Activated naive CD4-positive, alpha-beta T cell treated with anti-CD3 and anti-CD28 coated beads, Interleukin-2, amount 10 ng/mL, durations not matched to agents 7 days and 5 days (primary cell): ENCODE measurements at places on chromosomes 3 and 15.
A peak's percentile ranks its signal among the peaks of the same experiment; 100 is the strongest.

- no peak for DNase-seq
Measured at GRCh38 chr15:85587707-85588411, 206.9 kb downstream of the KLHL25 start.

DNA sequence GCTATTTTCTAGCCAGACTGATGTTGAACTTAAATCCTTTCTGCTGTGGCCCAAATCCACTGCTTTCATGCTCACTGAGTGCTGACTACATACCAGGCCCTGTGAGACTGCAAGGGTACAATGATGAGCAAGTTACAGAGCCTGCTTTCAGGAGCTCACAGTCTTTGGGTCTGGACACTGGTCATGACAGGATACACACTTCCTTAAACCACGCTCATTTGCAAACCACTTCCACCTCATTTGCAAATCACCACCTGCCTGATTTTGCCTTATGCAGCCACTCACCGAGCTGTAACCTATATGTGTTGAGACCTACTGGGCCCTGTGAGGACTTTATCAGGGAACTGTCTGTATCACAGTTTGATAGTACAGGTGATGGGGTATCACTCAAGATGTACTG lies 50.2 kb upstream of the LRRC58 start:
- DNase-seq, result no peak

DNA sequence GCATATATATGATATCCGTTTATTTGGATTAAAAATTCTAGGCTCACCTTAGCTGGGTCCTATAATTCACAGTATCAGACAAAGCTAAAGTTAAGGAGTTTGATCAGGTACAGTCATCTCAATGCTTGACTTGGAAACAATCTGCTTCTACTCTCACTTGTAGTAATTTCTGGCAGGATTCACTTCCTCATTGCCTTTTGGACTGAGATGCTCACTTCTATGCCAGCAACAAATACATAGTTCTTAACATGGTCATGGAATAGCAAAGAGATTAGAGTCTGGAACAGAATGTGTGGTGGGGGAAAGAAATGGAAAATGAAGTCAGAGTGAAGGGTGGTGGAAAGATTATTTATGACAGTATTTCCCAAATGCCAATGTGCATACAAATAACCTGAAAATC lies 693.6 kb downstream of the CADM2 start:
- DNase-seq, result no peak

DNA sequence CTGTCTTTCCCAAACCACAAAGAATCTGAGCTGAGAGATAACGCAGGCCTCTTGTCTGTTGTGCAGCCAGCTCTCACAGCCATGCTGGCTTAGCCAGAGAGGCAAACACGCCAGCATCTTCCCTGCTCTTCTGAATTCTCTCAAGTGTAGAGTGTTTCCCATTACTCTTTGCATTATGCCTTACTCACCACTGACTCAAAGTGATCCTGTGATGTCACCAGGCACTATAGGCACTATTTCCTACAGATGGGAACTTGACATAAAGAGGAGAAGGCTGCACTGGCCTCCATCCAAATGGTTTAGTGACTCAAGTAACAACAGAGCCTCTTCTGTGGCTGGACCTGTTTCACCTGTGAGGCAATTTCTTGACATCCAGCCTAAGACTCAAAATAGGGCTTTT lies 44.4 kb downstream of the PDZRN3 start:
- DNase-seq, result no peak

GRCh38 chr15:40130799-40131502 lies 22.3 kb upstream of the BMF start:
- no peak for DNase-seq

- peak; percentile 25 for DNase-seq
Measured at GRCh38 chr3:87145553-87145952, 81.6 kb upstream of the CHMP2B start.

DNA sequence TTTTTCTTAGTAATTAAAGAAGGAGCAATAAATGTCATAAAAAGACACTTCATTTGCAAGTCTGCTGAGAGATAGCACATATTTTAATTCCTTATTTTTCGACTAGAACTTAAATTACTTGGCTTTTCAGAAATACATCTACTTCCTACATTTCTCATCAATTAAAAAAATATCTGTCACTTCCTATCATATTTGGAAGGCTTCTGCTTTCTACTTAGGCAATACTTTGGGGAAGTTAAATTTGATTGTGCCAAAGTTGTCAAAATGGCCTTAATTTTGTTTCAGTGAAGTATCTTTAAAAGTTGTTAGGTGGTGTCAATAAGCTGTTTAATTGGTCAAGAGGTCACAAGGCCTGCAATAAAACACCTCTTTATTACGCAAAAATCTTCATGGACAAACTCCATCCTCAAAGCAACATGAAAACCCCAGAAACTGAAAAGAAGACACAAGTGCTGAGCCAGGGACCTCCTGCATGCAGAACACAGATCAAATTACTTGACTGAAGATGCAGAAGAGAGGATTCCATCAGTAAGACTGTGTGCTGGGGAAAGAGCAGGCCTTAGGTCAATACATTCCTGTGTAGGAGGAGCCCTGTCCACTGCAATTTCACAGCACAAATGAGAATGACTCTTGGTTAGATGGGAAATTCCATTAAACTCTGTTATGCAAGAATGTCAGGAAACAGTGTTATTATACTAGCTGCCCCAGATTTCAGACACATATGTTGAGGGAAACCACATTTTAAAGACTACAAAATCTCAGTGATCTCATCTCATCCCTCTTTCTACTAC lies 48.0 kb upstream of the FSTL1 start:
- no peak for DNase-seq

GRCh38 chr15:62262305-62262941 lies 97.3 kb upstream of the C2CD4B start:
- no peak for DNase-seq

DNA sequence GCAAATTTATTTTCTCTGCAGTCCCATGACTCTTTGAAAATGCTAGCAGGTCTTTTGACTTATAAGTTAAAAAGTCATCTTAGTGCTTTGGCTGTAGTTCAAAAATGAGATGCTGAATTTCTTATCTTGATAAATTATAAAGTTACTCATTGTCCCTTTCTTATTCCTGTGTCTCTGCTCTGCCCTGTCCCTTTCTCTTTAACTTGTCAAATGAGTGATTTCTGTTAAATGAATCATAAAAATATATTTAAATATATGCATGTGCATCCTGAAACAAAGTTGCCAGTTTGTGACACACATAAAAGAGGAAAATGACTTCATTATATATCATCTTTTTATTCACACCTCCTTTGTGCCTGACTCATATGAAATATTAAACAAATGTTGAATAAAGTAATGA lies 1097.3 kb upstream of the EPHA6 start:
- DNase-seq, result no peak

- no peak for DNase-seq
Measured at GRCh38 chr3:13068269-13069010, 4.8 kb downstream of the IQSEC1 start.

DNA sequence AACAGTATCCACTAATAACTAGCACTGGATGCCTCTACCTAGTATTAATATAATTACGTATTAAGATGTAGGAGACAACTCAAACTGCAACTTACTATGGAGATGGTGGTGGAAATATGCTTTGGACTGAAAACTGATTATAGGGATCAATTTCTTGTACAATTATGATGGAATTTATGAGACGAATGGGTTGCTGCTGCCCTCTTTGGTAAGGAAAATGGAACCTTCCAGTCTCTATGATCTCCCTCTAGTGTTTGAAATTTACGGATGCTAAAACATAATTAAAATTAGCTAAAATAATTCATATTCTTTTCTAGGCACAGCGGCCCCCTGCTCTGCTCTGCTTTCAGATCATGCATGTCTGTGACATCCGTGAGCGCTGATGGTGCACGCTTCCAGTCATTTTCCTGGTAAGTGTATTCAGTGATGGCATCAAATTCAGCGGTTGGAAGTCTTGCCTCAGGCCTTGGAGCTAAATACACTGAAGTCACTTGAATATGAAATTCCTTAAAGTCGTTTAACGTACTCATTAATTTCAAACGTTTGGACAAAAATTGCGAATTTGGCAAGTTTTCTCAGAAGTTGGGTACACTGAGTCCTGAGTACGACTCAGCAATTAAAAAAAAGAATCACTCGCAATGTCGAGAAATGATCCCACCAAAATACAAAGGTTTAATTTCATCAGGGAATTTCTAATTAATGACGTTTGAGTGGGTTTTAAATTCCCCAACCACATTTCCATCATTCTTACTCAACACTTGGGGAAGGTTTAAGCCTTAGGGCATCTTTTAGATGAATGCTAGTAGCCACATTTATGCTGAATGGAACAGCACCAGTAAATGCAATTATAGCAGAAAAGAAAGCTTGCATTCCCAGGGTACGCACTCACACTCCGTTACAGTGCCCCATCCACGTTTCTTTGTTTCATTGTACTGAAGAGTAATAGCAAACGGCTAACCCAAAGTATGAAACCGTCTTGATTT lies 132.6 kb downstream of the NR2F2 start:
- DNase-seq, result no peak

- no peak for DNase-seq
Measured at GRCh38 chr15:79904271-79904670, 7.5 kb upstream of the MTHFS start.
